ENCODE measurements at places on chromosomes 1 and 21.

- no peak for DNase-seq
Measured at GRCh38 chr1:102466487-102466886, 469.8 kb upstream of the OLFM3 start.

- DNase-seq = no peak
Measured at GRCh38 chr21:45276596-45276995, 11.1 kb downstream of the POFUT2 start.

- DNase-seq = no peak
Measured at GRCh38 chr1:181120924-181121323, 32.4 kb downstream of the IER5 start.

GRCh38 chr1:22805672-22806038, 95.0 kb downstream of the EPHB2 start:
- no peak for DNase-seq

DNA sequence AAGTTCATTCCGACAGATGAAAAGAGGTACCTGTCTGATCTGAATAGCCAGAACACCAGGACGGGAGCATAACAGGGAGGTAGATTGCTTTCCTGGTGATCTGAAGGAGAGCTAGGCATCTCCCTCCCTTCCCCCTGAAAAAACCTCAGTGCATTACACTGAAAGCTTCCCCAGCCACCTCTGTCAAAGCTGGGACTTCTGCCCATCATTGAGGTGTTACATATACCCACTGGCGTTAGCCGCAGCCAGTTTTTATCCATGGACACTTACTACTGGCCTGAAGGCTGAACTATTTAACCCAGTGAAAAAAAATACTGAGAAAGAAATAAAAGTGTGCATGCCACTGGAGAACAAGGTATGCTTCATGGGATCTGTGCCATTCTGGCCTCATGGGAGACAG, 568.3 kb upstream of the ADAMTS5 start:
- DNase-seq = no peak

GRCh38 chr1:165152727-165153126, 203.8 kb downstream of the LMX1A start:
- DNase-seq = peak; percentile 20

- DNase-seq = peak; percentile 73
Measured at GRCh38 chr1:39788758-39789570, at the start of gene BMP8B. Gene BMP8B, minus strand, starts transcription at chr1:39788865. Its CDS starts 380 bp downstream, at chr1:39788485.

DNA sequence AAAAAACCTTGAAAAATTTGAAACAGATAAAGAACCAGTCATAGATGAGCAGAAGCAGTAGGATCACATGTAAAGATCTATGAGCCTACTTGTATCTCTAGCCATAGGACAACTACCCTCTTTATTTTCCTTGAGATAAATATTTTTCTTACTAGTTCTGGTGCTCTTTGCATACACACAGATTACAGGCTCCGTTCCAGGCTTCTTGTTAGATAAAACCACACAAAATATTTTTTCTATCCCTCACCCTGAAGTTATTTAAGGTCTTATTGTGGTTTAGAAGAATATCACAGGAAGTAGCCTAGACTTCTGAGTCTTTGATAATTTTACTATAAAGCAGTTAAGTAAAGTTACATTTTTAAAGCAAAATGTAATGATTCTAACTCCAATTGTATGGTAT, 512.2 kb downstream of the NEGR1 start:
- DNase-seq = no peak

GRCh38 chr1:43312212-43312623, 11.4 kb downstream of the TIE1 start:
- DNase-seq = no peak

DNA sequence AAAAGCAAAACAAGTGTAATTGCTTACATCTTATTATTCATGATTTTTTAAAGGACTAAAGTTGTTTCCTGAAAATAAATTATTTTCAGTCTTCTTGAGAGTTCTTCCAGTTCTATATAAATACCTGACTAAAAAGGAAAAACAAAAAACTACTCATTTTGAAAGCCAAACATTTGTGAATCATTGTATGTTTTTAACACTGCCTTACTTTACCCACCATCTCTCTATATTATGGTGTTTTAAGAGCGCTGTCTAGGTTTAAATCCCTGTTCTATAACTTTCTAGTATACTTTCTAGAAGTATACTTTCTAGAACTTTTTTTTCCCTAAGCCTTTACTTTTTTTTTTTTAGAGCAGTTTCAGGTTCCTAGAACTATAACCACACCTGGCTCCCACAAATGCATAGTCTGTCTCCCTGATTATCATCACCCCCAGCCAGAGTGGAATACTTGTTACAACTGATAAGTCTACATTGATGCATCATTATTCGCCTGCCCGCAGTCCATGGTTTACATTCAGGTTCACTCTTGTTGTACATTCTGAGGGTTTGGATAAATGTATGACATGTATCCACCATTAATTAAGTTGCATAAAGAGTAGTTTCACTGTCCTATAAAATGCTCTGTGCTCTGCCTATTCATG, 9.8 kb downstream of the RSBN1 start:
- DNase-seq = no peak

GRCh38 chr21:26136671-26137070, 33.9 kb downstream of the APP start:
- no peak for DNase-seq

DNA sequence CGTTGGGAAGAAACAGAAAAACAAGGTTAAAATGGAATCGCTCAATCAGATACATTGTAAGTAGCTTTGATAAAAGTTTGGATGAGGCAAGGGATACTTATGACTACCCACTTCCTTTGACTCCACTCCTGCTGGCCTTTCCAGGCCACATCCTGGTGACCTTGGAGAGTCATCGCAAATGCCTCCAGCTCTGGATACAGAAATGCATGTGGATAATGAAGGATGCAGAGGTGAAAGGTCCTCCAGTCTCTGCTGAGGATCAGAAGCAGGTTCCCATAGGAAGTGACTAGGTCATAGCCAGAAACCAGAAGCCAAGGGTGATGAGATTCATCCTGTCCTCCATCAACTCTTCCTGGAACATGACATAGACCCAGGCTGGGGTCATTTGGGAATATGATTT, 6.2 kb upstream of the CAMK1G start:
- no peak for DNase-seq

DNA sequence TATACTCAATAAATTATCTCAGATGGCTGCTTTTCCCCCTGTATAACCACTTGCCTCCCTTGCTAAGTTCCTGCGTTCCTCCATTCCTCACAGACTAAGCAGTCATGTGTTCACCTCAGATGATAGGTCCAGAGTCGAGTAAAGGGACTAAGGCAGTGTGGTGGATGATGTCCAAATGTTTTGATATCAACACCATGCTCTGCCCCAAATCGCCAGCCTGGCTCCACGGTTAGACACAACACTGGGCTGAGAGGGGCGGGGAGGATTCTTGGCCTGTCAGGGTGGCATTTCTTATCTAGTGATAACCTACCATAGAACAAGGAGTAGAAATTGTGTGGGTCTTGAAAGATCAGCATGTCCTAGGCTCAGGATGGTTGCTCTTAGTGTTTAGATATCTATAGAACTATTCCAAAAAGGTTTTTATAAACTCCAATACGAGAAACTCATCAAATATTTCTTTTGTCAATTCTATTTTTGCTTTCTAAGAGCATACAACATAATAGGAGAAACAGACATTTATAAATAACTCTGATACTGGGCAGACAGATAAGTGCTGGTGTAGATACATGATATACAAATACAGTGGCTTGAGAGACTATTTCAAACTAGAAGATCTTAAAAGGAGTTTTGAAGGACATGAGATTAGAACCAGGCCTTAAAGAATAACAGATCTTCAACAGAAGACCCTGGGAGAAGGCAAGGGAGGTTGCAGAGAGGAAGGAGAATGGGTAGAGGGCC, 21.5 kb downstream of the GJA5 start:
- no peak for DNase-seq

DNA sequence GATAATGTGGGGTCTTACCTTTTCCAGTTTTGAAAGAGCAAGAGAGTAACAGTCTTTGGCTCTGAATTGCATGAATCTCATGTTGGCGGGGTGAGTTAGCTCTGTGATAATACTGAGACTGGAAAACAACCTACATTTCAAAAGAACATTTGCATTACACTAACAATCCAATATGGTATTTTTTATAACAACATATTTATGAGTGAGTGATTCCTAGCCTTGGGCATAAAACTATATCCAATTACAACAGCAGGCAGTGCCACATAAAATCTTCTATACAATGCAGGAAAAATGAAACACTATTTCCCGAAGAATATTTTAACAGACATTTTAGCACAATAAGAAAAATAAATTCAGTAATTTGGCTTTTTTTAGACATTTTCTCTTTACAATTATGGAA, 303.0 kb downstream of the KCNT2 start:
- DNase-seq = no peak

DNA sequence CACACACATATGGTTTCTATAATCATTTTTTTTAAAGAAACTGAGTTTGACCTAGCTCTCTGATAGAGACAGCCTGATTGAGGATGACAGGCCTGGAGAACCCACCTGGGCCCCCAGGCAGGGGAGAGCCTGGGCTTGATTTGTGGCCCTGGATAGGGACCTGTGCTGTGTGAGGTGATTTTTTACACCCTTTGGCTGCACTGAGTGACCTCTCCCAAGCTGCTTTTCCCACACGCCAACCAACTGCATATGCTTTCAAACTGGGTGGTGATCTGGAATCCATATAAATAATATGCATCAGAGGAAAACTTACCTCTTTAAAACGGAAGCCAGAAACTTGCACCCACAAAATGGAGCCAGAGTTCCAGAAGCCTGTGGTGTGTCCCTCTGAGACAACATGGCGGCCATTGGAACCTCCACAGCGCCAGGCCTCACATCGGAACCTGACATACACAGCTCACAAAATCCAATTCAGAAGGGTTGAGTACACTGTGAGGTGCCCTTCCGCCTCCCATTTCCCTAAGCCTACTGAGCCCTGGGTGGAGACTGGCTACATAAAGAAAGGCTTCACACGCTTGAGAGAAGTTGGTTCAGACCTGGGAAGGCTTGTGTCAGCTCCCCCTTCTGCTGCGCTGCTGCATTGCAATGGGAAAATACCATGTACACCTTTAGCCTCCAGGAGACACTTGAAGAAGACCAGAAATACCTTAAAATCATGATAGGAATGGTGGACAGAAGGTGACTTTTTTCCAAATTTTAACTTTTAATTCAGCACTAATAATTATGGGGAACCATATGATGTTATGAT, 160.7 kb downstream of the HHIPL2 start:
- DNase-seq = no peak

DNA sequence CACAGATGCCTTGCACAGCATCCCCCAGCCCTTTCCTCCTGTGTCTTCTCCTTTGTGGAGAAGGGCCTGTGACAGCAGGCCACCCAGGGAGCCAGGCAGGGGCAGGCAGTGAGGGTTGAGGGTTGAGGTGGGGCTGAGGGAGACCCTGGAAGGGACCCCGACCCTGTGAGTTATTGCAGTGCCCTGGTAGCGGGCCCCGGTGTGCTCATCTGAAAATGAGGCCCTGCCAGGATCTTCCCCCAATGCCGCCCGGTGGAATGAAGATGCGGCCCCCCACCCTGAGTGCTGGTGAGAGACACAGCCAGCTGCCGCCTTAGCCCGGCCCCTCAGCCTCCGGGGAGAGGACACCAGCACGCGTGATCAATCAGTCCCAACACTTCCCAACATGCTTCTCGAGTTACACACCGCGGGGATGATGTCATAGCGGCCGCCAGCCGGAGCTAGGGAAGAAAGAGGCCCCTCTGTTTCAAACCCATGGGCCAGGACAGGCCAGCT, 36.2 kb upstream of the ACTRT2 start:
- DNase-seq = no peak

- DNase-seq = no peak
Measured at GRCh38 chr21:22725436-22725835, 1727.2 kb downstream of the NCAM2 start.

DNA sequence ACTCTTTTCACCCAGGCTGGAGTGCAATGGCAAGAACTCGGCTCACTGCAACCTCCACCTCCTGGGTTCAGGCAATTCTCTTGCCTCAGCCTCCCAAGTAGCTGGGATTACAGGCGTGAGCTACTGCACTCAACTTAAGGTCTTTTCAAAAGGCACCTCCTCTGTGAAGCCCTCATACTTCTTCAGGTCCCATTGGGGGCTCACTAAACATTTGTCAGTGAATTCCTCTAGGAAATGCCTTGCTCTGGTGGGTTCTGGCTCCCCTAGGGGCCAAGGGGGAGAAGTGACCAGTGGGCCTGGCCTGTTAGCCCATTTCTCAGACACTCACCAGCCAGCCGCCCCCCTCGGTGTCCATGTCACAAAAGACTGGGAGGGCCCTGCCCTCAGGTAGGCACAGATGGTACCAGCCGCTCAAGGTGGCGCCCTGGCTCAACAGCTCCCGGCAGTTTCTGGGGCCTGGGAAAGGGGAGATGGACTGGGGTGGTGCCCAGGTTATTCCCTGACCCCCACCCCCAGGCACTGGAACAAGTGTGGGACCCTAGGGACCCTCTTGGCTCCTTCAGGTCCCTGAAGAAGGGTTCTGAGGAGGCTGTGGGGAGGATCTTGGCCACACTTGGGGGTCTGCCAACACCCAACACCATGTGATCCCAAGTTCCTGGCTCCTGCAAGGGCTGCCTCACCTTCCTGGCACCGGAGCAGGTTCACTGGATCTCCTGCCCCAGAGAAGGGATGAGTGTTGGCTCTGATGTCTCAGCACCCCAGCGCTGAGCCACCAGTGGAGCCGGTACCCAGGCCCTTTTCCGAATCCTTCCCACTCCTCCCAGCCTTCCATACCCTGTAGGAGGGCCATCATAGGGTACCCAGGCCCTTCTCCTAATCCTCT, 1.6 kb downstream of the FCN3 start:
- peak; percentile 42 for DNase-seq

DNA sequence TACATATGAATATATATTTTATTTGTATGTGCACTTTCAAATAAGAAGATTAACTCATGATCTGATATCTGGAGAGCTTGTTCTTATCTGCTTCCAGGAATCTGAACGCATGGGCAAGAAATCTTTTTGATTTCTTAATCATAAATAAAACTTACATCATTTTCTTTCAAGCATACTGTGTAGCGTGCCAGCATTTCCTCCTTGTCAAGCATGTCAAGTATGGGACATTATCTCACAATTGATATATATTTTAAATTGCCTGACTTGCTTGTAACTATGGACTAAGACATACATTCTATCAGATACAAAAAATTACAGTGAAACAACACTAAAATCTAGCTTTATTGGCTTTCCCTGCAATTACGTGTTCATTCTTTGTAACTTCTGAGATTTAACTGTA, 1128.2 kb downstream of the PLA2G4A start:
- DNase-seq = no peak

- no peak for DNase-seq
Measured at GRCh38 chr1:227901239-227901905, 46.4 kb downstream of the WNT9A start.

DNA sequence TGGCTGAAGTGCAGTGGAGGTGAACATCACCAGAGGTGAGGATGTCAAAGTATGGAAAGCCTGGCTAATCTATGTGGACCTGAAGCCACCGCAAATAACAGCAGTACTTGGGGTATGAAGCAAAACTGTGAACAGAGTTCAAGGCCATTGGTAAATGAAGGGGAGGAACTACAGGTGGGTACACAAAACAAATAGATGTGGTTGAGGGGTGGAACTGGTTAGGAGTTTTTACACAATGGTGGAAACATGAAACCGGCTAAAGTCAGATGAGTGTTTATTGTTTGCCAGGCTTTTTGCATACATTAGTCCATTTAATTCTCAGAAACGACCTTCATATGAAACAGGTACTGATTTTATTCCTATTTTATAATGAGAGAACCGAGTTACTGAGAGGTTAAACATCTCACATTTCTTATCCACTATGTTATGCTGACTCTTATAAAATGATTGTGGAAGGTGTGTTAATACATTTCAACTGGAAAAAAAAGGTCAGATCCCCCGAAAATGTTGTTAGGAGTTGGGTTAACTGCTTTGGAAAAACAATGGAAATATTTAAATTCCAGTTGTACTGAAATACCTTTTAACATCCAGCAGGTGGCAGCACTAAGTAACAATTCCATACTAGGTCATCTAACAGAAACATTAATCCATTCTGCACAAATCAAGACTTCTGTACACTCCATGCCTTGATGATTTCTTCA, 44.3 kb upstream of the GTF2B start:
- peak; percentile 76 for DNase-seq

Measured in RKO (cell line).